ENCODE measurements at places on chromosomes 11 and 22.

DNA sequence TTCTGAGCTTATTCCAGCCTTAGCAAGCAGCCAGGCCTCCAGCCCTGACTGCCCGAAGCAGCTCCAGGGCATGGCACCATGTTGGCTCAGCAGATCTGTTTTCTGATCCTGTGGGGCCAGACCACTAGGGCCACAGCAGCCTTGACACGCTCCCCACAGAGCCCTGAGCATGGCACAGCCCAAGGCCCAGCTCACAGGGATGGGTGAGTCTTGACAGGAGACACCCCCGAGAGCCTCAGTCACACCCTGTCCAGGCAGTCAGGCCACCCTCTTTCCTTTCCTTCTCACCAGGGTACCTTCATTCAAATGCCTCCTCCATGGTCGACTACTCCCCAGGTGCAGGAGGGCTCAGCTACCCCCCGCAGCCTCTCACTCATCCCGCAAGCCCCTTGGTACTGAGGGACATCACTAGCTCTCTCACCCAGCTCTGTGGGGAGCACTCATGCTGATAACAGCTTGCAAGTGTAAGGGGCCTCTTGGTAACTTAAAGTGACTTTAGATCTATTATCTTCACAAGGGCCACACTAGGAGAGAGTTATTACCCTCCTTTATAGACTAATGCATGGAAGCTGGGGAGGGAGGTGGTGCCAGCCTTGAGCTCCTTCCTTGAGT is 3.9 kb upstream of the CDC42BPG start:
- DNase-seq = no peak

DNA sequence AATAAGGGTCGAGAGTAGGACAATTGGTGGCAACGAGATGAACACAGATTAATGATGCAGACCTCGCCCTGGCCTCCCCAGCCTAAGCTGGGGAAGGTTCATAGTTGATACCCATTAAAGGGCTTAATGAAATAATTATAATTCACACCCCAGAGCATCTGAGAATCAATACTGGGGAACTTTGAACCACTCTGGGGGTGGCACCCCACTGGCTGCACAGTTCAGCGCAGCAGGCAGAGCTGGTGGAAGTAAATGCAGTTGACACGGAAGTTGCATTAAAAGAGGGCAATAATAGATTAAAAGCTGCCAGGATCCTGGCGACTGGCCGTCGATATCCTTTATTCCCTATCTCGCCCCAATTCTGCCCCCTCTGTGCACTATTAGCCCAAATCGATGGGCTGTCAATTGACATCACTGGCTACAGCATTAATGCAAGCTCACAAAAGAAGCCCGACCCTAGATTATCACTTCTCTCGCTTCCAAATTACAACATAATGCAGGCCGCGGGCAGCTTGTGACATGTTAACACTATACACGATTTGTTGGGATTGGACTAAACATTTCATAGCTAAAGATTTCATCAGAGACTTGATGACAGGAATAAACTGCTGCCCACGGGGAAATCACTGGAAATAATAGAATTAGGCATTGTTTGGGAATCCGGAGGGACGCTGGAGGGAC is 14.5 kb downstream of the HSPA8 start:
- DNase-seq = no peak

GRCh38 chr11:132588366-132588765 is 943.9 kb downstream of the OPCML start:
- DNase-seq = no peak

DNA sequence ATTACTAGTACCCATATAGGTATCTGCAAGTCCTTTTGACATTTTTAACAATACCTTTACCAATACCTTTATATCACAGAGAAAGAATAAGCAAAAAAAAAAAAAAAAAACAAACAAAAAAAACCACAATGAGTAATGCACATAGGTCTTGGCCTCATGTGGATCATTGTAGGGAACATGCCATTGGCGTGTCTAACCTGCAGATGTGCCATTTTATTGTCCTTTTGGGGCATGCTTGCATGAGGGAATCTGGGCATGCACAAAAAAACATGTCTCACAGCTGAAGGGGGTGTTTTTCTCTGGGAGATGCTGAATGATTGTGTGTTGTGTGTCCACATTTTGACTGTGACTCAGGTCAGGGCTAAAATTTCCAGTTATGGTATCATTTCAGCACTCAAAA is 361.6 kb downstream of the GUCY1A2 start:
- DNase-seq = no peak

GRCh38 chr11:2630679-2631078 is 69.1 kb downstream of the KCNQ1OT1 start:
- DNase-seq = no peak

DNA sequence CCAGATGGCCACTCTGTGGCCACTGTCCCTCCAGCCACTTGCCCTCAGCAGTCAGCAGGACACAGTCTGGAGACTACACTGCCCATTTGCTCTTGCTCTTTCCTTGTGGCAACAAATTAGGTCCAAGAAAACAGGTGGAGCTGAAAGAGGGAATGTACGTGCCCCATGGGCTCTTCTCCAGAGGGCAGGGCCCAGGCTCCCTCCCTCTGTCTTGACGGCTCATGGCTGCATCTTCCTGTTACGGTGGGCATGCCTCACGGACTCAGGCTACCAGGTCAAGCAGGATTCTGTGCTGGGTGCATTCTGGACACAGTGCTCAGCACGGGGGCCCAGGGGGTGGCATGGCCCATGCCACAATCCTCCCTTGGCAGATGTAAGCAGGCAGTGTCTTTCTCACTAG is 71.3 kb downstream of the MED15 start:
- DNase-seq = no peak

GRCh38 chr22:29136782-29137700 is 64.2 kb downstream of the KREMEN1 start:
- DNase-seq = no peak

GRCh38 chr11:59679347-59679746 is 10.5 kb upstream of the PATL1 start:
- DNase-seq = no peak

DNA sequence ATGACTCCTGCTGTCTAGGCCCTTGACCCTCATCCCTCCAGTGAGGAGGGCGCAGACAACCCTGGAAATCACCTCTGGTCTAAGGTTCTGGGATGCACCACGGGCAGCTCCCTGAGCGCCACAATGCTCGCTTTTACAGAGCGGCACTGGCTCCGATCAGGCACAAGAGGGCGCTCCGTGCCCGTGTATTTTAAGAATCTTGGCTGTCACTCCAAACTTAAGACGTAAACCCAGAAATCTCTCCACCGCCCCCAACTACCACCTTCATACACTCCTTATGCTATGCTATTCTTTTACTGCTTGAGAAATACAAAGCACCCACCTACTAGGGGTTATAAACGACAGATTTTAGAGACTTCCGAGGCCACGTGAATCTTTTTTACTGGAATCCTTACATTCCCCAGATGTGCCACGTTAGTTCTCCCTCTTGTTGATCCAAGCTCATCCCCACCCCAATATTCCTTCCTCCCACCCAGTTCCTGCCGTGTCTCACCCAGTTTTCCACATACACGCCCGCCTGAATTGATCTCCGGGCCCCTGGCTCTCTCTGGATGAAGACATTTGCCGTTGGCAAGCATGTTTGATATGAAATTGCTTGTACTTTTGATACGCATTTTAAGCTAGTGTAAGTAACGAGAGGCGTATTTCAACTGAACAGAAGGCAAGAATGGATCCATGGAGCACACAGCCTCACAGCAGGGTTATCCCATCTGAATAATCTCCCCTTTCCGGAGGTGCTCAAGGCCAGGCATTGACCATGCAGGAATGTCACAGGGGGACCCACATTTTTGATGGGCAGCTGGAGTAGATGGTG is 453.5 kb downstream of the OPCML start:
- DNase-seq = no peak

DNA sequence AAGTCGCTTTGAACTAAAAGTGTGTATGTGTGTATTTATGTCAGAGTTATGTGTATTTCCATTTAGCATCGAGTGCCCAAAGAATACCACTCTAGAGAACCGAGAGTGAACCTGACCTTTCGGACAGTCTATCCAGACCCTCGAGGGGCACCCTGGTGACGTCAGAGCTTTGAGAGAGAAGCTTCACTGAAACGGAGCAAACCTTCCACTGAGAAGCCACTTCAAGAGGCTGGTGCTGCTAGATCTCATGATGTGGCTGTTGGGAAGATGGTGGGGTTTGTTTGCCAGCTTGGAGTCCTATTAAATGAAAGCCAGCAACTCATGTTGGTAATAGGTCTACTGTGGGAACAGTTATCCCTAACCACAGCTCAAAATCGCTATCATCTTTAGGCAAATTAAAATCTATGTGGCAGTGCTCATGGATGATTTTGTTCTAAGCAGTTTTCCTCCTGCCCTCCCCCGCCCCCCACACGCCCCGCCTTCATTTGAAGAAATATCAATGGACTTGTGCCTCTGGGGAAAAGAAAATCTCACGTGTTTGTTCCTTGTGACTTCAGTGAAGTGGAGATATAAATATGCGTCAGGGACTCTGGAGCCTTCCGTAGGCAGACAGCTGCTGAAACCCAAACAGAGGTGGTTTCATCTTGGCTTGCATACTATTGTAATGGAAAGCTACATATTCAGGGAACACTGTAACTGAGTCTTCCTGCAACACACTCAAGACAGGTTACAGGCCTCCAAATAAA is 22.4 kb upstream of the C11orf96 start:
- no peak for DNase-seq

- DNase-seq = no peak
Measured at GRCh38 chr11:113507341-113507740, 32.1 kb upstream of the DRD2 start.

DNA sequence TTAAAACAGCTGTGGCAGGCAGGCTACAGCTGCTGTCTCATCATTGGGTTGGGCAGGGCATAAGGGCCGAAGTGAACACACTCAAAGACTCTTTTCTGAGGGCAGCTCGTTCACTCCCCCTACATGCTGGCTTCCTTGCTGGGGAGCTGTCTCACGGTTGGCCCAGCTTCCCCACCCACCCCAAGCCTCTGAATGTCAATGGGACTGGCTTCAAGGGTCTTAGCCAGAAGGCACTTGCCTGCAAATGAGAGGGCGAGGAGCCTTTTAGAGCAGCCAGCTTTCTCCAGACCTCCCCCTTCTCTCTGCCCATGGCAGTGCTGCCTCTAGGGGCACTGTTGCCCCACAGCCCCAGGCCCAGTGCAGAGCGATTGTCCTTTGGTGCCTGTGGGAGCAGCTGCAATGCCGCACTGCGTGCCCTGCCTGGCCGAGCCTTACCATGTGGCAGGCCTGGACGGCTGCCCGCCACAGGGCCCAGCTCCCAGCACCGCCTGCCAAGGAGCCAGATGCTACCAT is 94.7 kb upstream of the RASSF10 start:
- DNase-seq = peak; percentile 19

DNA sequence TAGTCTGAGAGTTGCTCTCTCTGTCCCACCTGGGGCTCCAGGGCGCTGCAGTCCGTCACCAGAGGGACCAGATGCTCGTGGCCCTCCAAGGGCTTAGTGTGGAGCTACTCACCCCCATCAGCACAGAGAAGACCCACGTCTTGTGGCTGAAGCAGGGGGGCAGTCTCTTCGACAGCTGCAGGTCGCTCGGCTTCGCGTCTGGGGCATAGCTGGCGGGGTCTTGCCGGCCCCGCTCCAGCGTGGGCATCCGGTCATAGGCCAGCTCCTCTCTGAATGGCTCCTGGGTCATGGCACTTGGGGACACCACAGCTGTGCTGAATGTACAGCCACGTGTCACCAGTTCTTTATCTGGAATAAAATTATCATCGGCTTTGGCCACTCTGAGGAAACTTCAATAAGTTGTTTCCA is 608 bp downstream of the MLC1 start:
- no peak for DNase-seq

DNA sequence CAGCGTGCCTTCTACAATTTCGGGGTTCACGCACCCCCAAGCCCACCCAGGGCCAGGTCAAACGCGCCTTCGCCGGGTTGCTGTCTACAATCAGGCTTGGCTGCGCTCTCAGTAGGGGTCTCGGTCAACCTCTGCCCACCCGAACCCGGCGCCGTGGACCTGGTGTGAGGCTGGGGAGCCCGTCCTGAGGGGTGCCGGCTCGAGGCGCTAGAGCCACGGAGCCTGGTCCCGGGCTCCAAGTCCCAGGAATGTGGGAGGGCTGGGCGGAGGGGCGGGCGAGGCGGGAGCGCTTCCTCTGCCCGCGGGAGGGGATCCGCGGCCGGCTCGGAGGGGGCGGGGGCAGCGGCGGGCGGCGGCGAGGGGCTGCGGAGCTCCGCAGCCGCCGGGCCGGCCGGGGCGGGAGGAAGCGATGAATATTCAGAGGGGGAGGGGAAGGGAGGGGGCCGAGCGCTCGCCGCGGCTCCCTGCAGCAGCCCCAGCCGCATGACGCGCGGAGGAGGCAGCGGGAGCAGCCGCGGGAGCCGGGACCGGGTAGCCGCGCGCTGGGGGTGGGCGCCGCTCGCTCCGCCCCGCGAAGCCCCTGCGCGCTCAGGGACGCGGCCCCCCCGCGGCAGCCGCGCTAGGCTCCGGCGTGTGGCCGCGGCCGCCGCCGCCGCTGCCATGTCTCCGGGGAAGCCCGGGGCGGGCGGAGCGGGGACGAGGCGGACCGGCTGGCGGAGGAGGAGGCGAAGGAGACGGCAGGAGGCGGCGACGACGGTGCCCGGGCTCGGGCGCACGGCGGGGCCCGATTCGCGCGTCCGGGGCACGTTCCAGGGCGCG is at the start of gene PTPRJ:
TSS of gene PTPRJ (plus strand) at position 472 of the 819 bp plus-strand sequence. CDS start 354 bp downstream, outside the sequence.
- DNase-seq = peak; percentile 41

GRCh38 chr11:24575392-24575791 is 78.5 kb downstream of the LUZP2 start:
- DNase-seq = no peak

- DNase-seq = no peak
Measured at GRCh38 chr22:33000342-33001280, 57.6 kb downstream of the SYN3 start.

- no peak for DNase-seq
Measured at GRCh38 chr11:30171661-30172060, 59.2 kb upstream of the FSHB start.

Measured in NCI-H187 (cell line).